Activated T-cell treated with anti-CD3 and anti-CD28 coated beads, Interleukin-2, amount 50 U/mL, for 48 hours (primary cell): ENCODE measurements at places on chromosomes 6 and 20.

GRCh38 chr6:3585320-3585935 lies 128.6 kb upstream of the SLC22A23 start:
- DNase-seq, result no peak

DNA sequence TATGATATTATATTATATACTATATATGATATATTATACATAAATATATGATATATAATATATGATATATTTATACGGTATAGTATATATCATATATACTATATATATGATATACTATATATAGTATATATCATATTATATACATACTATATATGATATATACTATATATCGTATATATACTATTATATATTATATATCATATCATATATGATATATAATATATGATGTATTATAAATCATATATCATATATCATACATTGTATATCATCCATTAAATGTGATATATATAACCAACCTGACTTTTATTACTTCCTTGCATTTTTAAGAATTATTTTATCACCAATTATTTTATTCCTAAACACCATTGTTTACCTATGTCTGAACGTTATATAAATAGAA lies 146.6 kb upstream of the PRSS16 start:
- DNase-seq, result no peak

GRCh38 chr6:90465686-90466085 lies 121.2 kb downstream of the MAP3K7 start:
- no peak for DNase-seq

- no peak for DNase-seq
These were observed 7.5 kb upstream of the BPI start for GRCh38 chr20:38296433-38296832.

DNA sequence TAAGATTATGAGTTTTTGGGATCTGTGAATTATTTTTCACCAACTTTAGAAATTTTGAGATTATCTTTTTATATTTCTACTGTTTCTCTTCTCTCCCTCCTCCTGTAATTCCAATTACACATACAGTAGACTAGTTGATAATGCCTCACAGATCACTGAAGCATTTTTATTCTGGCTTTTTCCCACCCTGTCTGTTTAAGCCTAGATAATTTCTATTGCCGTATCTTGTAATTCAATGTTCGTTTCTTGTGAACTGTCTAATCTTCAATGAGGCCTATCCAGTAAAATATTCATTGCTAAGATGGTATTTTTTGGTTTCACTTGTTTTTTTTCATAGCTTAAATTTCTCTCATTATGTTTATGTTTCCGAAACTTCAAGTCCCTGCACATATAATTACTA lies 12.0 kb downstream of the MDN1 start:
- no peak for DNase-seq

DNA sequence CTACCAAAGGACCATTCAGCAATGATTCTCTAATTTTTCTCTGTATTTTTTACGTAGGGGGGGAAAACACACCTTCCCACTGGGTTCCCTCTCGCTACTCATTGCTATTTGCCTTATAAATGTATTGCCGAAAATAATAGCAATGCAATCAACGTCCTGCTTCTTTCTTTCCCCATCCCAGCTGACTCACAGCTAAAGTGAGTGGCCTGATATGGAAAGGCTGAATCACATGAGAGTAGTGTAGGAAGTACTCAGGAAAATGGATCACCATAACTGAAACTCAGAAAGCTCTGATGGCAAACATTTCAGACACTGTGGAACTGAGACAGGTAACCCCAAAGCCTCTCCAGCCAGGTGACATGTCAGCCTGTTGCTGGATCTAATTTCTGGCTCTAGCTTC lies 49.3 kb upstream of the SRPK1 start:
- DNase-seq, result no peak

DNA sequence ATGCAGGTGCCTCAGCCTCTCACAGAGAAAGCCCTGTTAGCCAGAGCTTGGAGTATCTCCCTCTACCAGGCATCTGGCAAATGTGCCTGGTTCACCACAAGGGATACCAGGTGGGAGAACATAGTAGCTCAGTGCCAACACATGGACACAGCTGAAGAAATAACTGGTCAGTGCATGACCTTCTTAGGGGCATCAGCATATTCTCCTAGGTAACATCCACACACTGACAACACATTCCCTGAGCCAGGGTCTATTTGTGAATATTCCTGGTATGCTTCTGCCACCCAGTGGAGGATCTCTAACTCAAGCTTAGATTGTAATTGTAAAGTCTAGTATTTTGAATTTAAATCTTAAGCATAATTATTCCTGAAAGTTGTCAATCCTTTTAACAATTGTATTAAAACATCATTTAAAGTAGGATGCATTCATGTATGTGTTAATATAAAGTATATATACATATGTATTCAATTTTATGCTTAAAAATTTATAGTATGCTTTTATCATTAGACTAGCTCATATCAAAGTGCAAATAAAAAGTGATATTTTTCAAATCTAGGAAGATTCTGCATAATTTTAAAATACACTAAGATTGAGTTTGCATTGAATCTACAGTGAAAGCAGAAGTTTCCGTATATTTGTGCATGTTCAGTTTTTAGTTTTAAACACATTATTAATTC lies 45.3 kb upstream of the COL21A1 start:
- no peak for DNase-seq

- DNase-seq, result no peak
These were observed 194.6 kb upstream of the ARID1B start for GRCh38 chr6:156582509-156582992.

DNA sequence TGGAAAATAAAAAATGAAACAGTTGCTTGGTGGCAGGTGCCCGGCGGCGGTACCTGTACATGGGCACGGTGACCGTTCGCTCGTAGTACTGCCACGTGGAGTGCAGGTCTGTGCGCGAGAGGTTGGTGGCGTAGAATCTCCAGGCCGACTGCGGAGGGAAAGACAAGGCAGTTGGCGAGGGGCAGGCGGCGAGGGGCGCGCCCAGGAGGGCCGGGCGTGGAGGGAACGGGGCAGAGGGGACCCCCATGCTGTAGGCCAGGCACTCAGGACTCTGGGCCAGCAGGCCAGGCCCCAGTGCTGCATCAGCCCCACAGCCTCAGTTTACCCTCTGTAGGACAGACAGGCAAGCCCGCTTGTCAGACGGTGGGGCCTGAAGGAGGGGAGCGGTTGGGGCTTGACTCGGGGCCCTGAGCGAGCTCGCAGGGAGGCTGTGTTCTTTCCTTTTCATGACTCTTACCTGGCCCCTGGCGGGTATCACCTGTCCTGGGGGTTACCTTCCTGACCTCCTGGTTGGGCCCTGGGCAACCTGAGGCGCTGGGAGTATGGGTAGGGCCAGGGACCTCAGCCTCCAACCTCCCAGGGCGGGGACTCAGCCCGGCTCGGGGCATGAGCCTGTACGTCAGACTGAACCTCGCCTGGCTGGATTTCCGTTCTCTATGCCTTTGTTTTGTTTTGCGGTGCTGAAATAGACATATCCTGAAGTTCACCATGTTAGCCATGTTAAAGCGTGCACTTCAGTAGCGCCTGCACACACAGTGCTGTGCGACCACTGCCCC lies 38.5 kb downstream of the KCNQ2 start:
- peak; percentile 26 for DNase-seq

DNA sequence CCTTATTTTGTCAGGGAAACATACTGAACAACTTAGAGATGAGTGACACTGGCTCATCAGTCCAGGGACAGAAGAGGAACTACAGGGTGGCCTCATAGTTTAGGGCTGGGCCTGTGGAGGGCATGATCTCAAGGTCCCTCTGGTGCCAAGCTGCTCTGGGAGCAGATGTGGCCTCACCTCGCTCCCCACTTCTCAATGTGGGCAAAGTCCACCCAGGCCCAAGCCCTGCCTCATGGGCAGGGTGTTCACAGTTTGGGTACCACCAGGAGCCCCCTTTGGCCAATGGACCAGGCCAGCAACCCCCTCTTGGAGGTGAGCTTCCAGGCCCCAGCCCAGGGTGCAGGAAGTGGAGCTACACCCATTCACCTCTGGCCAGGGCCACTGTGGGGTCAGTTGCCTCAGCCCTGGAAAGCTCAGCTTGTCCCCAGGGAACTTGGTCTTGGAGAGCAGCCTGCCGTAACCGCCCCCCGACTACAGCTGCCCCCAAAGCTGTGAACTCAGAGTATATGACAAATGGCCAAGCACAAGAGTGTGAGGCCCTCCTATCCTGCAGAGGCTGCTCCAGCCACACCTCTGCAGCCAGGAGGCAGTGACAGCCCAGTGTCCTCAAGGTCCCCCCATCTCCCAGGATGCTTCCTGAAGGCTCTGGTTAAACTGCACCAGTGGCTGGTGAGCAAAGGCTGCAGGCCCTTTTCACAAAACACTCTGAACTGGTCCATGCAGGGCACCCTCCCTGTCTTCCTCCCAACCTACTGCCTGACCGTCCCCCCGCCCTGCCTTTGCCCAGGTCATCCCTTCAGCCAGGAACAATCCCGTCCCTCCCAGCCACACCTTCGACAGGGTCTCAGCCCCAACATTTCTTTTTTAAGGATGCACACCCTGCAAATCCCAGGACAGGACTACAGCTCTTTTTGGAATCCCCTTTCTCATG lies 3.6 kb downstream of the ADISSP start:
- no peak for DNase-seq

- DNase-seq, result no peak
These were observed 105.8 kb downstream of the BACH2 start for GRCh38 chr6:90190752-90191395.

GRCh38 chr6:166411721-166412151 lies 29.0 kb upstream of the MPC1 start:
- DNase-seq, result peak; percentile 49

DNA sequence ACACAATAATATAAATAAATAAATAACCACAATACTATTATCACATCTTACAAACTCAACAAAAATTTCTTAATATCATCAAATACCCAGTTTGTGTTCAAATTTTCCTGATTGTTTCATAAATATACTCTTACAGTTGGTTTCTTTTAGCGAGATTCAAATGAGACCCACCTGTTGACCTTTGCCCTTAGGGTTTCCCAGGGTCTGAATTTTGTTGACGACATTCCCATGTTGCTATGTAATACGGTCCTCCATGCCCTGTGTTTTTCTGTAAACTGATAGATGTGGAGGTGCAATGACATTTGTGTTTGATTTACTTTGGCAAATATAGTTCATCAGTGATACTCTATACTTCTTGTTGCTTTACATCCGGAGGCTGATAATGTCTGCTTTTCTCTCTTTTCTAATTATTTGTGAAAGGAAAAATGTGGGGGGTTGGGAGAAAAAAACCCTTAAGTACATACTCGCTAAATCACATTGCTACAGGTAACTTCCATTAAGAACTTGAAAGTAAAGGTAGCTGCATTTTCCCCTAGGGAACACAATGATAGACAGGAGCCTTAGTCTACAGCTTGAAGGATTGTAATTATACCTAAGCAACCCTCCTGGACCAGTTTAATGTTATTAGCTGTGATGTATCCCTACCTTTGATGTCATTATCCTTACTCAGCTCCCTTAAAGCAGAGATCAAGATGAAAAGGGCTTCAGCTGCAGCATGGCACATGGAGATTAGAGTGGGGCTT lies 6.6 kb downstream of the MOG start:
- DNase-seq, result no peak

DNA sequence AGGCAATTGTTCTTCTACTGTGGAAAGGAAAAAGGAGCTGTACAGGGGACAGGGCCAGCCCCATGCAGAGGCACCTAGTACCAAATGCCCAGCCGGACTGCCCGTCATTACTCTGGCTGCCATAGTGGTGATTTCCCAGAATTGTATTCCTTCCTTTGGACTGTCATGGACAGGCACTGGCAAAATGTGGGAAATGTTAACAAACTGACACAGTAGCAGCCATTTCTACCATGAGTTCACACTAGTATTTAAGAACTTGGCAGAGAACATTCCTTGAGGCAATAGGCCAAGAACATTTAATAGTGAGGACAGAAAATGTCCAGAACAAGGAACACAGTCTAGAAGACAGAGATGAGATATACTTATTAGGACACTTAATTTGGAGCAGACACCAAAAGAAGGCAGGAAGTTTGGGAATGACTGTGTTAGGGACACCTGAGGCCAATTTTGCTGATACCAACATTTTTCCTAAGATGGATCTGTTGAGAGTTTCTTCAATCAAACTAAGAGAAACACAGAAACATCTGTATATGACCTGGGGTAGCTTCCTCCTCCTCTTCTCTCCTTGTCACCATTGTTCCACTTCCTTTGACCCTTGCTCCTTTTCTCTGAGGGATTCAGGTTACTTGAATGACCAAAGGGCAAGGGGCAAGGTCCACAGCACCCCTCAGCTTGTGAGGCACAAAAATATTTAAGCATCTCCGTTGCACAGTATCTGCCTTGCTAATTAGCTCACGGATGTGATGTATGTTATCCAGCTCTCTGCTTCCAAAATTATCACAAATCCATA lies 14.9 kb downstream of the ADTRP start:
- DNase-seq, result no peak

- no peak for DNase-seq
These were observed 650.3 kb upstream of the SLC35B3 start for GRCh38 chr6:9085709-9086070.

GRCh38 chr20:62918831-62919230 lies 7.5 kb downstream of the DIDO1 start:
- DNase-seq, result peak; percentile 72

- peak; percentile 83 for DNase-seq
These were observed 65.5 kb downstream of the SYNJ2 start for GRCh38 chr6:158047127-158047518.

GRCh38 chr20:56750430-56750829 lies 121.3 kb downstream of the TFAP2C start:
- no peak for DNase-seq

DNA sequence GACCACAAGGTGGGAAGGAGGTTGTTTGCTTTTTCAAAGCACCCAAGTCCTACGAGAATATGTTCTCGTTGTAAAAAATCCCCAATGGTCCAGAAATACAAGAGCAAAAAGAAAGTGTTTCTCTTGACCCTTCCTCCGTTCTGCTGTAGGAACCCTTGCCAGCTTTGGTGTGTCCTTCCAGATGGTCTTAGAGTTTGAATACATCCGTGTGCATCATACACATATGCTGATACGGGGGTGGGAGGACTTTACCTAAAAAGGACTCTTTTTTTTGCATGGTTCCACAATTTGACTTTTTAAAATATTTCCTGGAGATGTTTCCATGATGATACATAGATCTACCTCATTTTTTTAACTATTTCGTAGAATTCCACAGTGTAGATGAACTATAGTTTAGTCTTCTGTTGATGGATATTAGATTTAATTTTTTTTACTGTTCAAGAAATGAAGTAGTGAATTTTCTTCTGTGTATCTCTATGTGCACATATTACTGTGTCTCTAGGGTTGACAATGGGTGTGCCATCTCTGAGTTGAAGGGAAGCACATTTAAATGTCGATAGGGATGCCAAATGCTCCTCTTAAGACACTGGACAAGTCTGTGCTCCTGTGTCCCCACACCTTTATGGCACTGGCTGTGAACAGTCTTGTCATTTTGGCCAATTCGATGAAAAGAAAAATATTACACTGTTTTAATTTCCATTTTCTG lies 182.1 kb upstream of the SNX9 start:
- no peak for DNase-seq

DNA sequence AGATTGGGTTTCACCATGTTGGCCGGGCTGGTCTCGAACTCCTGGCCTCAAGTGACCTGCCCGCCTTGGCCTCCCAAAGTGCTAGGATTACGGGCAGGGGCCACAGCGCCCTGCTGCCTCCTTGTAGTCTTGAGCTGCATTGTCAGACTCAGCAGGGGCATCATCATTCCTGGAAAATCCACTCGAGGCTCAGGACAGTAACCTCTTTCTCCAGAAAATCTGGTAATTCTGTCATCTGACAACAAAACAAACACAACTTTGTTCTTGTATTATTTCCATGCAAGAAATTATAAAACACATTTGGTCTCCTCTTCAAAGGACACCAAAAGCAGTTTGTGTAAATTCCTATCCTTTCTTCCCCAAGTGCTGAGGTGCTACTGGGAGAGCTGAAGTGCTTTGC lies 137.2 kb upstream of the INSM1 start:
- DNase-seq, result no peak
